Stimulated activated memory B cell treated with anti-CD40 and anti-IgM and Interleukin-4, amounts not matched to agents 10 μg/mL and 1 μg/mL and 100 μg/mL, for 72 hours (primary cell): ENCODE measurements at places on chromosomes 3 and 15.

GRCh38 chr3:187769771-187770170 lies 24.5 kb upstream of the BCL6 start:
- no peak for ATAC-seq

GRCh38 chr3:81998139-81998755 lies 236.8 kb upstream of the GBE1 start:
- no peak for ATAC-seq

GRCh38 chr3:18562364-18563154 lies 137.4 kb upstream of the SATB1 start:
- ATAC-seq = no peak

DNA sequence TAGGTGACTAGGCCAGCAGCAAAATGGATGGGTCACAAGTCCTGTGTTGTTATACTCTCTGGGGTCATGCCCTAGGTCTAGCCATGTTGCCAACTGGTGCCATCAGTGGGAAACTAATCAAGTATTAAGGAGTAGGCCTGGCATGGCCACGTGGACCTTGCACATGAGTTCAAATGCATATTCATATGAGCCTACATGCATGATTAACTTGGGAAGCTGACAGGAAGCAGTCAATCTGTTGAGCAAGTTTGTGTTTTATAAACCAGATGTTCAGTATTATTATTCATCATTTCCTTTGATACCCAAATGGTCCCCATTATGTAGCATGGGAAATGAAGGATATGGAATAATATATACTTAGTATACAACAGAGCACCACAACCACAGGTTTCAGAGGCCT lies 95.0 kb downstream of the LRTM1 start:
- no peak for ATAC-seq

DNA sequence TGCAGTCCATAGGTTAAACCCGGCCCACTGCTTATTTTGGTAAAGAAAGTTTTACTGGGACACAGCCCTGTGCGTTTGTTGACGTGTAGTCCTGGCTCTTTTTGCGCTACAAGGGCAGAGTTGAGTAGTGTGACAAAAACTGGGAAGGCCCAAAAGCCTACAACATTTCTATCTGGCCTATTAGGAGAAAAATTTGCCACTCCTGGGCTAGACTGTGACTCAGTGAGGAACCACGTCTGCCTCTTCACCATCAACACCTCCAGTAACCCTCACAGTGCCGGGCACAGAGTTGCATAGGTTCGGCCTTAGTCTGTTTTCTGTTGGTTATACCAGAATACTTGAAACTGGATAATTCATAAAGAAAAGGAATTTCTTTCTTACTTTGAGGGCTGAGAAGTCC lies 110.3 kb downstream of the TOP2B start:
- no peak for ATAC-seq

GRCh38 chr3:177448987-177449359 lies 251.7 kb upstream of the TBL1XR1 start:
- peak; percentile 77 for ATAC-seq

GRCh38 chr3:159860269-159861116 lies 128.1 kb upstream of the IL12A start:
- no peak for ATAC-seq

- no peak for ATAC-seq
Measured at GRCh38 chr15:29990035-29990434, 92.7 kb upstream of the GOLGA8J start.

GRCh38 chr15:75655931-75656330 lies 8.2 kb downstream of the SNX33 start:
- no peak for ATAC-seq

- ATAC-seq = no peak
Measured at GRCh38 chr3:15579051-15579450, 22.3 kb downstream of the HACL1 start.

GRCh38 chr3:179688850-179689249 lies 36.0 kb downstream of the USP13 start:
- ATAC-seq = no peak

DNA sequence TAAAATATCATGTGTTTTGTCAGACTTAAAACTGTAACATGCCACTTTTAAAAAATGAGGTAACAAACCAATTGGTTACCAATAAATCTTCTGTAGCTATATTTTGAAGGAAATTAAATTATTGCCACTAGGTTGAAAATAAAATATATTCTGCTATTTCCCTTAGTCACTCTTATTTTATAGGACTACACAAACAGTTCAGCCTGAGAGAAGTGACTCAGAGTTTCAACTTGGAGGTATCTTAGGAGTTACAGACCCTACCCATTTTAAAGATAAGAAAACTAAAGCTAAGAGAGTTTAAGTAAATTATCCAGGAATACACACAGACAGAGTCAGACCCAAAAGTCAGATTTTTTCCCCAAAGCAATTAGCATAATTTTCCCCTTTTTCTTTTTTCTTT lies 65.1 kb downstream of the PIK3CB start:
- no peak for ATAC-seq

GRCh38 chr3:31725568-31725967 lies 192.8 kb downstream of the STT3B start:
- no peak for ATAC-seq

- no peak for ATAC-seq
Measured at GRCh38 chr3:128971421-128972100, 22.3 kb downstream of the CFAP92 start.

GRCh38 chr3:50675179-50676030 lies 678 bp downstream of the DOCK3 start:
- ATAC-seq = peak; percentile 58
